ENCODE measurements at places on chromosomes 2 and 18.

- no peak for DNase-seq
These were observed 17.2 kb upstream of the ELAC1 start for GRCh38 chr18:50950626-50951025.

DNA sequence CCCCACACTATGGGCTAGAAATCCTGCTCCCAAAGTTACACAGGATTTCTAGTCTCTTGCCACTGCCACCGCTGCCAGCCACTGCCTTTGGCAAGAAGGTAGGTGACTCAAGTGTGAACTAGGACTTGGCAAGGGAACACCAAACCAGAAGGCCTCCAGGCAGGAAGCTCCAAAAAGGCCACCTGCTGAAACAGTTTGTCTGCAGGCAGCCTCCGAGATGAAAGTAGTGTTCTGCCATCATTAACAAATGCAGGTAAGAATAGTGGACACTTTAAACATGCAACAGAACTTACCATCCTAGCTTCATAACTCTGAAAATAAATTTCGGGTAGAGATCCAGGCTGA is 3.9 kb downstream of the ANKRD44 start:
- DNase-seq, result no peak

DNA sequence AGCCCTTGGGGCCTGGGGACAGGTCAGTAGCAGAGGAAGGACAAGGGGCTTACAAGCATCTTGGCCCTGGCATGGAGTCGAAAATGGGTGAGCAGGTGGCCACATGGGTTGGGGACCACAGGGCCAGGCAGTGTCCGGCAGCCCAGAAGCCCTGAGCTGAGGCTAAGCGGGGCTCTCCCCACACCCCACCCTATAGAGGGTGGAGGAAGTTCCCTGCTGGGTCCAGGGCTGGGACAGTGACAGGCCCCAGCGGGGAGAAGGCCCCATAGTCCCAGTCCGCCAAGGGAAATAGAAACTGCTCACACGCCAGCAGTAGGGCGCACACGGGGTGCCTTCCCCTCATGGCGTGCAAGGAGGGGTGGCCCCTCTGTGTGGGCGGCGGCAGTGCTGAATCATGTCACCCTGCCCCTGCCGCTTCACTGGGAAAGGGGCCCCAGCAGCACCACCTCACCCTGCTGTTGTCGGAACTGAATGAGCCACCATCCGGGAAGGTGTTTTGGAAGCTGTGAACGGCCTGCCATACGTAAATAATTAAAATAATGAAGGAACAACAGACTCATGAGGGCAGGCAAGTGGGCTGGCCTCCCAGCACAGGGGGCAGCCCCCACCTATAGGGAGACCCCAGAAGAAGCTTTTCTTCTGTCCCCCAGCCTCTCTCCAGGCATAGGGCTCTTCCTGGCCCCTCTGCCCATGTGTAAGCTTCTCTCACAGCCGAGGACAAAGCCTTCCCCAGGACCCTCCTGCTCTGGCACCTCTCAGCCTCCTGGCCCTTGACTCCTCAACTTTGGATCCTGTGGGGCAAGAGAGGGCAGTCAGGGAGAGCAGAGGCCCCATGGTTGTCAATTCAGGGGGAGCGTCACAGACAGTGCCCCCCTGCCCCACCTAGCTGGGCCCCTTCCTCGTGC is 12.7 kb upstream of the DUSP2 start:
- DNase-seq, result no peak

DNA sequence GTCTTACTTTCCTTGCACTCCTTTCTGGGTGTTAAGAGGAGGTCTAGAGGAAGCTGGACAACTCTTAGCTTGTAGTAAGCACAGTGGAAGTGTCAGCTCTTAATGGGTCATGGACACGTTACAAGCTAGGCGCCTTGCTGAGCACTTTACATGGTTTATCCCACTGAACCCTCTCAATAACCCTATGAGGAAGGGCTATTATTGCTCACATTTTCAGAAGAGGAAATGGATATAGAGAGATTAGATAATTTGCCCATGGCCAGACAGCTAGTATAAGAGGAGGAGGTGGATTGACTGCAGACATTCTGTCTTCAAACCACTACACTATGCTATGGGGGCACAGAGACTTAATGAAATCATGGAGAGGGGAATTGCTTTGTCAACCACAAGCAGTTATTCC is 8.3 kb upstream of the IL1RN start:
- DNase-seq, result no peak

DNA sequence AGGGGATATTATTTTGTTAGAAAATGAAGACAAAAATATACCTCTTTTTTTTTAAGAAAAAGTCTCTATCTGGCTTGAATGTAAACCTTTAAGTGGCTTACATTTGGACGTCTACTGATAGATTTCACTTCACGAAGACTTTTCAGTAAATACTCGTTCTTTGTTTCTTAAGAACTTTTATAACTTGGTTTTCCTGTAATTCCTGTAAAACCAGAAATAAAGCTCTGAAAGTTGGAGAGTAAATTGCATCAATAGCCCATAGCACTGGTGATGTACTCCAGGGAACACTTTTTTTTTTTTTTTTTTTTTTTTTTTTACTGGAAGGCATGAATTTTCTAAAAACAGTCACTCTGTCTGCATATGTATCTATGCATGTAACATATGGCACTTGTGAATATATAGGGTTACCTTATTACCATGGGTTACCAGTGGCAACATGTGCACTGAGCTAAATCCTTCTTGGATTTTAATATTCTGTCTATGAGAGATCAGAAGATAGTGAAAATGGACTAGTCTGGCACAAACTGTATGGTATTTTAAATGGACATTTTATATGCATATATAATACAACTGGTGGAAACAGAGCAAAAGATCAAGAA is 309.2 kb upstream of the TCF4 start:
- DNase-seq, result no peak

DNA sequence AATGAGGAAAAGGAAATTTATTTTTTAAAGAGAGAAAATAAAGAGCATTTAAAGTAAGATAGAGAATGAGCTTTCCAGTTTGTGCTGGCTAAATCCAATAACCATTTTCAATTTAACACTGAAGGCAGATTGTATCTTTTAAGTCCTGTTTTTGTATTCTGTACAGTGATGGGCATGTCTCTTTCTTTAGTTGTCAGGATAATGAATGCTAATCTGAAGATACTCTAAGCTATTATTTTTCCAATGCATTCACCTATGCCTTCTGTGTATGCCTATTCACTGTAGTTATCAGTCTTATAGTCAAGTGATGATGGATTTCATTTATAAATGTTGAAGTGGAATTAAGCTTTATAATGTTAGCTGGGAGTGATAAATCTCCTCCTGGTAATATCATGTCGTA is 101.4 kb downstream of the DYNAP start:
- no peak for DNase-seq

GRCh38 chr2:143903172-143903856 is 616.6 kb downstream of the ZEB2 start:
- DNase-seq, result peak; percentile 4

DNA sequence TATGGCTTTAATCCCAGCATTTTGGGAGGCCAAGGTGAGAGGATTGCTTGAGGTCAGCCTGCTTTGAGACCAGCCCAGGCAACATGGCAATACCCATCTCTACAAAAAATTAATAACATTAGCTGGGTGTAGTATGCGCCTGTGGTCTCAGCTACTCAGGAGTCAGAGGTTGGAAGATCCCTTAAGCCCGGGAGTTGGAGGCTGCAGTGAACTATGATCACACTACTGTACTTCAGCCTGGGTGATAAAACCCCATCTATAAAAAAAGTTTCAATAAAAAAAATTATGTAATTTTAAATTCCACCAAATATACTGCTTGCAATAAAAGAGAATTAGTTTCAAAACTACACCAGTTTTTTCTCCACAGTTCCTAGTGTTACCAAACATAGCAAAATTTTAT is 23.3 kb upstream of the CACNB4 start:
- DNase-seq, result no peak

GRCh38 chr2:37011130-37011529 is 44.8 kb upstream of the STRN start:
- DNase-seq, result no peak

- DNase-seq, result no peak
These were observed 19.5 kb downstream of the TTC32 start for GRCh38 chr2:19882286-19882685.

DNA sequence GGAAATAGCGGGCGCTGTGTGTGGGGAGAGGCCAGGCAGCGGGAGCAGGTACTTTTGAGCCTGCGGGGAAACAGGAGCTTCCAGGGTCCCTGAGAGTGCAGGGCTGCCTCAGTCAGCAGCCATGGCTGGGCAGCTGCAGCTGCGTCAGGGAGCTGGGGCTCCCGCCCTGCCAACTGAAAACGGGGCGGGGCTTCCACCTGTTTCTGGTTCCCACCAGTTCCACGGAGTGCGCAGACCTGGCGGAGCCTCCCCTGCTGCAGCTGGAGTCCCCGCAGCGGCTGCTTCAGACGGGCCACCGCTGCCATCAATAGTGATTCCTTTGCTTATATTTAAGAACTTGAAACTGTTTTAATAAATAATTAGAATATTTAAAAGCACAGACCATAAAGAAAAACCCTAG is 30.6 kb upstream of the RPRM start:
- no peak for DNase-seq

DNA sequence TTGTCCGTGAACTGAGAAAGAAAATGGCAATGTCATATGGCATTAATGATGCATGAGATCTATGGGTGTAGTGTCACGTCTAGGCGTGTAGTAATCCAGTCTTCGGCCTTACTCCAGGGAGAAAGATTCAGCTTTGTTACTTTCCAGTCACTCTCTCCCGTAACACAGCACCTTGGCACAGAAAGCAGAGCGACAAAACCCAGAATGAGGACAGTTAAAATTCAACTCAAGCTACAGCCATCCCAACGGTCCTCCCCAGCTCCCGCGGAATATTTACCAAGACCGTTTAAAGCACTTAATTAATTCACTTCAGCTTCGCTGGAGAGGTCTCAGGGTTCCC is 797 bp upstream of the CRIM1 start:
- no peak for DNase-seq

DNA sequence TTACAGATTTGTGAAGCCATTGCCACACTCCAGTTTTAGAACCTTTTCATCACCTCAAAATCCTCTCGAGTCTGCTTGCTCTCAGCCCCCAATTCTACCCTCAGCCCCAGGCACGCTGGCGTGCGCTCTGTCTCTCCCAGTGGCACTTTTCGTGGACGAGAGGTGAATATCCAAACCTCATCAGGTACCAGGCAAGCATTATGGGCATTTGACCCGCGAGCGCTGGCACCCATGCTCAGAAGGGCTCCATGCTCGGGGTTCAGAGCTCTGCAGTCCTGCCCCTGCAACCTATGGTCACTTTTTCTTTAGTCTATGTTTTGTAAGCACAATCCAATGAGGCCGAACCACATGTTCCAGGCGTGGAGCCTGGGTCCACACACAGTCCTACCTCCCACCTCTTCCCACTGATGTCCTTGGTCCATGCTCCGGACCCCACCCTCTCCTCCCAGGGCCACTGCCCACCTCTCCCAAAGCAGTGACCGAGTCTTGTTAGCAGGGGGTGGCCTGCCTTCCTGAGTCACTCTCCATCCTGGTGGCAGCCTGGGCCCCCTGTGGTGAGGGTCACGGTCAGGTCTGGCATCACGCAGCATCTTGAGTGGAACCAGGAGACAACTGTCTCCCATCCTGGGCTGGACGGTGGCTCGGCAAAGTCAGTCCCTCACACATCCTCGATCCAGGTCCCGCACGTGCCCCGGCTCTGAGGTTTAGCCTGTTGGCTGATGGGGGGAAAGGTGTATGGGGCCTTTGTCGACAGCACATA is 256.9 kb downstream of the NDUFA10 start:
- no peak for DNase-seq

- DNase-seq, result no peak
These were observed 51.5 kb downstream of the SETBP1 start for GRCh38 chr18:44732238-44732563.

DNA sequence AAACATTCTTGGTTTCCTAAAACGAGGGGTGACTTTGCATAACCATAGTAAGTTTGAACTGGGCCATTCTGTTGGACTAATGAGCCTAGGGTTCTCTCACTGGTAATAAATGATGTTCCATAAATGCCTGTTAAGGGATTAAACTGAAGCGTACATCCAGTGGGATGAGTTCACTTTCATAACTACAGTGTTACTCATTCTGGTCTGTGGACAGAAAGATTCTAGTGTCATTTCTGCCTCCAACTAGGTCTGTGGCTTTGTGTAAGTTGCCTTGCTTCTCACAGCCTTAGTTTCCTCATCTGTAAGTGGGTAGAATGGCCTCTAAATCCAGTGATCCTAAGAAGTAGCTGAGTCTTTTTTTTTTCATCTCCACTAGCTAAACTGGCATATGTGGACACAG is 1860.6 kb upstream of the PIK3C3 start:
- DNase-seq, result no peak

GRCh38 chr2:18404708-18405107 is 155.7 kb downstream of the RDH14 start:
- no peak for DNase-seq

GRCh38 chr2:204896146-204896545 is 350.9 kb downstream of the PARD3B start:
- DNase-seq, result no peak

- no peak for DNase-seq
These were observed 156.2 kb downstream of the DDX1 start for GRCh38 chr2:15747603-15748471.

DNA sequence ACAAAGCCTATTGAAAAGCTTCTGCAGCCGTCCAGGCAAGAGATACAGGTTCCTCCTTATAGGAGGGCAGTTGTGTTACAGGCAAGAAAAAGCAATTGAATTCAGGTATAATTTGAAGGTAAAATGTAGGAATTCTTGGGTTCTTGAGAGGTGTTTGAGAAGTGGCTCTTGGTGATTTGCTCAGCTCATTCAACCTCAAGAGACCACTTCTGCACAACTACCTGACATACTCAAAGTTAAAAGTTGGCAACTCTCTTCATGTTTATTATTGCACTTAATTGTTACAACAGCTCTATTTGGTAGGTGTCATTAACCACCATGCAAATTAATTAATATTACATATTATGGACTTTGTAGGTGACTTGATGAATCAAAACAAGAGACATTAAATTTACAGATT is 753.2 kb downstream of the ADCYAP1 start:
- DNase-seq, result no peak

DNA sequence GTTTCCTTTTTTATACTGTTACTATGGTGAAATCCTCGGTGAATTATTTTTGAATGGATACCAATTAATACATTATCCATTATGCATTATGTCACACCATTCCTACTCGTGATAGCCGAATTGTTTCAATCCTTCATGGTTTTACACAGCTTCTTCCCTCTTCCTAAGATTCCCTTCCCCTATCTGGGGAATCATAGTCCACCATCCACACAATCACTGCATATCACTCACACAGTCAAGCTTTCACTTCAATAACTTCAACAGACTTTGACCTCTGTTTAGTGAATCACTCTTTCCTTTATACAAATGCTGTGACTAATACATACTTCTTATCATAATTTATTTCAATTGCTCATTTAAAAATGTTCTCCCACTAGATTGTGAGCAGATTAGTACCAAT is 1108.1 kb upstream of the LRRTM1 start:
- DNase-seq, result no peak

- no peak for DNase-seq
These were observed 1653.1 kb upstream of the SLC39A10 start for GRCh38 chr2:194003911-194004310.

GRCh38 chr2:210527286-210527685 is 29.1 kb upstream of the CPS1 start:
- no peak for DNase-seq

GRCh38 chr2:71662665-71663394 is 209.5 kb downstream of the DYSF start:
- DNase-seq, result no peak

All from NCI-H1092 treated with DMSO at 0.1 percent for 48 hours (cell line).